ENCODE measurements at places on chromosomes 11 and 22.

DNA sequence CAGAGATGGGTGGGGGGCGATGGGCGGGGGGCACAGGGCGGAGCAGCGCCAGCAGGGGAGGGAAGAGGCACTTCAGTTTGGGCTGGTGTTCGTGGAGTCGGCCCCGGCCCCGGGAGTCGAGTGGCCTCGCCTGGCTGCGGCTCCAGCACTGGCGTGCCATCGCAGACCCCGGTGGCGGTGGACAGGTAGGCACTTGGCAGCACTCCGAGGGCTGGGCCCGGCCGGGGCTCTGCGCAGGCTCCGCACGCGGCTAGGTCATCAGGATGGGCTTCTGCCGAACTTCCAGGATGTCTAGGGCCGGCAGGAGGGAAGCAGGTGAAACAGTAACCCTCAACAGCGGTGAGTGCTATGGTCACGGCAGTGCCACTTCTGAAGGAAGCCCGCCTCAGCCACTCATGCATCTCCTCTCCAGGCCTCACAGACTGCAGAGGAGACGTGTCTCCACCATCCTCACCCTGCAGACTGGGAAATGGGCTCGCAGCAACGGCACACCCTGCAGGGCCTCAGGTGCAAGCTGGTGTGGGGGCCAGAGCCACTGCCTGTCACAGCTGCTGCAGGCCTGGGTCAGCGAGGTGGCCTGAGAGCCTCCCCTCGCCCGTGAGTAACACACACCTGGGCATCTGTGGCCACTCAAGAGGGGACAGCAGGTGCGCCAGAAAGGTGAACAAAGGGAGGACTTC lies 33.3 kb downstream of the NUP50 start:
- no peak for DNase-seq

DNA sequence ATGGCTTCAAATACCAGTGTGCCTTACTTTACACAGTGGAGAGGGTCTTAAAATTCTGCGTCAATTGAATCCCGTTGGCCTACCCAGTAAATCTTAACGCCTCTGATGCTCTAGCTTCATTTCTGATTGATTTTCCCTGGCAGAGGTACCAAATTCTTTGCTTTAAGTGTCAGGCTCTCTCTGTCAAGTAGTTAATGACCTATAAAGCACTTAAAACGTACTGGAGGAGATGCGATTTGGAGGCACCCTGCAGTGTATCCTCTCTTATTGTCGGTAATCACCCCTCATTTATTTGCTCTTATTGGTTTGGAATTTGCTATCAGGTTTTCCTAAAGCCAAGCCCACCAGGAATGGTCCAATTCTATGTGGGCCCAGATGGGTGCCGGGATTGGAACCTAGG lies 59.2 kb downstream of the NFAM1 start:
- DNase-seq: no peak

DNA sequence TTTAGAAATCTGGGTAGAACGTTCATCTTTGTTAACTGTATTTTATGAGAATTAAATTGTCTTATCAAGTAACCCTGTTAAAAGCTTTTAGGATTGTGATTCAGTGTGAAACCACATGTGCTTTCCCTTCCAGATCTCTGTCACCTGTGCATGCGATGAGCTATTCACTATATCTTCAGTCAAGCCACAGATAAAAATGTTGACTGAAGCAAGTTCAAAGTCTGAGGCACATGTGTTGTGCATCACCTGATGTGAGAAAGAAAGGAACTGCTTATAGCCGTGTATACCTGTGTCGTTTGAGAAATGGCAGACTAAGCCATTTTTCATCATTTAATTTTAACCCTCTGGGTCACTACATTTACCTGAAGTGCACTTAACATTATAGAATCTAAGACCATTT lies 1088.9 kb upstream of the TENM4 start:
- DNase-seq: no peak

DNA sequence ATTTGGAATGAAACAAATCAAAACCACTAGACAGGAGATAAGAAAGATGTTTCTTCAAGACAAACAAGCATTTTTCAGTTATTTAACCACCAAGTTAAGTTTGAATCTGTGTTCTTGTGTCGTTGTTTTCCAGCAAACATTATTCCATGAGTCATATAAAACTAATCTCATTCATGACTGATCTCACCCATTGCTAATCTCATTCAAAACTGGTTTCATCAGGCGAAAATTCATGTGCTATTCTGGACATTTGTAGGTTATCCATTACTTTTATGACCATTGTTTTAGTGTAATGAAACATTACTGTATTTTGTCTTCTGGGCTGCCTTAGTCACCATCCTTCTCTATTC lies 221.8 kb downstream of the DDX10 start:
- DNase-seq: no peak

DNA sequence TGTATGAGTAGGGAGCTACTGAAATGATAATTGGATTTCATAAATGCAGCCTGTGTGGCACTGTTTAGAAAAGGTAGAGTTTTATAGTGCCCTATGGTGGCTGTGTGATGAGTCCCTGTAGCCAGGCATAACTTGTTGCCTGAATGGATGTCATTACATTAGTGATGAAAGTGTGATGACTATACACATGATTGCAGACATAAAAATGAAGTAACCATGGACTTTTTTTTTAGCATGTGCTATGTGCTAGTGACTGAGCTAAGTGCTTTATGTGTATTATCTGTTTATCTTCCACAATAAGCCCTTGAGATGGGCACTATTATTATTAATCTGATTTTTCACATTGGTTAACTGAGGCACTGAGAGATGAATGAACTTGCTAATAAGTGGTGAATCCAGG lies 13.5 kb upstream of the GRAMD1B start:
- DNase-seq: no peak

- DNase-seq: no peak
These were observed 3.6 kb downstream of the SMIM38 start for GRCh38 chr11:69159150-69159852.

DNA sequence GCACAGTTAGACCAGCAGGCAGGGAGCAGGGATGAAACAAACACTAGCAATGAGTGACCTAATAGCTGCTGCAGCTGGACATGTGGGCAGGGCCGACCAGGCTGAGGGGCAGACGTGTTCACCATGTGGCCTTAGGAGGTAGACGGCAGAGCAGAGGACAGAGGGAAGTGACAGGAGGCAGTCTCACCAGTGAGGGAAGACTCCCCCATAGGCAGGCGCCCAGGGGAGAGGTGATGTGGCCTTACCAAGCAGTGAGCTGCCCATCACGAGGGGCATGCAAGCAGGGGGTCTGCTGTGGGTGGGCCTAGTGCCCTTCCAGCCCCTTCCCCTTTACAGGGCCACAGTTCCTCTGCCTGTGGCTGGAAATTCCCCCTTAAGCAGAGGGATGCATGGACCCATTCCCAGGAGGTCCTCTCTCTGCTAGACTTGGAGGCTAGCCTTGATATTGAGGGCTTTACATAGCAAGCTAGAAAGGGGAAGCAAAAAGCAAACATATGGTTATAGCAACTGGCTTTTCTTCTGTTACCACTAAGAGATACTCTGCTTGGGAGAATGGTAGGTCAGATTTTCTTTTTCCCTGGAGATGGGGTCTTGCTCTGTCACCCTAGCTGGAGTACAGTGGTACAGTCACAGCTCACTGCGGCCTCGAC lies 67.6 kb downstream of the MPPED1 start:
- no peak for DNase-seq

- DNase-seq: no peak
These were observed 19.4 kb downstream of the MUC5AC start for GRCh38 chr11:1177020-1177770.

GRCh38 chr22:48908547-48908946 lies 919.1 kb downstream of the BRD1 start:
- peak; percentile 19 for DNase-seq

- no peak for DNase-seq
These were observed 65.3 kb downstream of the AMBRA1 start for GRCh38 chr11:46528445-46529094.

GRCh38 chr22:50016988-50017700 lies 4.6 kb upstream of the IL17REL start:
- DNase-seq: peak; percentile 57

DNA sequence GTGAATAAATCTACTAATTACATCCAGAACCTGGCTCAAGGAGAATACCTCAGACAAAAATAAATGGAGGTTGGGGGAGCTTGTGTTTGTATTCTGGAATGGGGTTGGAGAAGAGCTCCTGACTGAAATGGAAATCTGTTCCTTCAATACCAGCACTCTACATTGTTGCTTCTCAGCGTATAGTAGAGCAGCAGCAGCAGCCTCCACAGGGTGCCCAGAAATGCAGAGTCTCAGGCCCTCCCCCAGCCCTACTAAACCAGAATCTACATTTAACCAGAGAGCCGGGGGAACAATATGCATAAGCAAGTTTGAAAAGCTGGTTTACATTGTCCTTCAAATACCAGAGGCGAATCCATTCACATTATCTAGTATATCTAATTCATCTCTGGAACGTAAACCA lies 474.8 kb downstream of the NTM start:
- no peak for DNase-seq
